ENCODE measurements at places on chromosomes 13 and 19.

DNA sequence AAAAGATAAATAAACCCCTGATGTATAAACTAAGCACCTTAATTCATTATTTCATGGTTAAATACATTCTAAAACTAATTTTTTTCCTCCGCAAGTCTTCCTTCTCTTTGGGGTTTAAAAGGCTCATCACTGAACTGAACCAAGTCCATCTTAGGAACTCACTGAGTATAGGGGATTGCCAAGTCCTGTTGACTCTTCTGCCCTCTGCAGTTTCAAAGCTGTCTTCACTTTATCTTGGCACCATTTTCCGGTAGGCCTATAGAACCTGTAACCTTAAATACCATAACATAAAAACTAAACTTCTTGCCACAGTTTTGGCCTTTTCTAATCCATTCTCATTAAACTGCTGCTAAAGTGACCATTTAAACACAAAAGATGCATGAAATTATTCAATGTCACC, 66.5 kb upstream of the USPL1 start:
- DNase-seq = no peak

GRCh38 chr19:35557539-35558399, 5.7 kb downstream of the ATP4A start:
- DNase-seq = no peak

GRCh38 chr13:79346300-79346914, 59.6 kb downstream of the RBM26 start:
- no peak for DNase-seq

DNA sequence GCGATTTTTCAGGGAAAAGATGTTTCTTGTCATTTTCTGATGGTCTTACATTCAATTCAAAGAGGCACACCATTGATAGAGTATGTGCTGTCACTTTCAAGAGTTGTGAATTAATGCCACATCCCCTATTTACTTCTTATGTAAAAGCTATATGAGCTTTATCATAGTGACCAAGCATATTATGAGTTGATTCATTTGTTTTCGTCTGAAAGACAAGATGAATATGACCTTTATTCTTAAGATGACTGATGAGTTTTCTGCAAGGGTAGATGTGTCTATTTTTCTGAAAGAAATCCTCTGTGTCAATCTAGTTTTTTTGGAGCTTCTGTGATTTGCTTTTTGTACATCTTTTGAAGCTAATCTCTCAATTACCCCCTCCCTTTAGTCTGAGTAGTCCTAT, 676.3 kb upstream of the ARGLU1 start:
- no peak for DNase-seq

GRCh38 chr13:97853550-97853949, 99.9 kb upstream of the IPO5 start:
- DNase-seq = no peak

GRCh38 chr13:40080676-40081075, 425.2 kb downstream of the COG6 start:
- DNase-seq = no peak

GRCh38 chr13:97911311-97912138, 42.0 kb upstream of the IPO5 start:
- no peak for DNase-seq

GRCh38 chr13:77521194-77521593, 14.3 kb upstream of the SCEL start:
- no peak for DNase-seq

- no peak for DNase-seq
These were observed 638.8 kb upstream of the SLITRK6 start for GRCh38 chr13:86438034-86438433.

- DNase-seq = no peak
These were observed 19.9 kb upstream of the ARHGEF7 start for GRCh38 chr13:111095031-111095840.

DNA sequence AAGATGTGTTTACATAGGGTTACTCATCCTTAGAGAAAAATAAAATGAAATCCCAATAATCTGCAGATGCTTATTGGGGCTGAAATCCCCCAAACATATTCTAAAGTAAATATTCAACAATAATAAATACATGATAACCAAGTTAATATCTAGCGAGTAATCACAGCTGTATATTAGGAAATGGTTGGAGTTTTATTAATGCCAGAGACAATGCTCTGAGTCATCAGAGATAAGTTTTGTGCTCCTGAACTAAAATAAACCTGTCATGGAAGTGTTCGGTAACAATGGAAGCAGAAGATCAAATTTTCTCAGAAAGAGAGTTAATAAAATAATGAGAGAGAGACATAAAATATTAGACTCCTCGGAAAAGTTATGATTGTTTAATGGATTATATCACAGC, 31.4 kb downstream of the FLT1 start:
- DNase-seq = no peak

GRCh38 chr13:41254902-41255301, 8.5 kb downstream of the MTRF1 start:
- no peak for DNase-seq

DNA sequence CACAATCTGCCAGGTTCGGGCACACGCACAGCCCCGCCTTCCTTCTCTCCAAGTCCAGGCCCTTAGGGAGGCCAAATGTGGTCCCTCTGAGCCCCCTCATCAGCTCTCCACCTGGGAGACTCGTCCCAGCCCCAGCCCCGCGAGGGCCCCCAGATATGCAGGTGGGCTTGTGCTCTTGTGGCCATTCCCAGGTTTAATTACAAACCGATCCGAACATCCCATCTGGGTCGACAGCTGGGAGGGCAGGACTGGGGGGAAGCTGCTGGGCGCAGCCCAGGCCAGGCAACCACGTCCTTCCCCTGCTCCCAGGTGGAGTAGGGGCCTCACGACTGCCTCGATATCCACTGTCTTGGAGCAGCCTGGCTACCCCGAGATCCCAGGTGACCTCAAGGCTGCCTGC, 7.5 kb upstream of the C2CD4C start:
- peak; percentile 31 for DNase-seq

- DNase-seq = no peak
These were observed 13.1 kb upstream of the PLAUR start for GRCh38 chr19:43682824-43683661.

DNA sequence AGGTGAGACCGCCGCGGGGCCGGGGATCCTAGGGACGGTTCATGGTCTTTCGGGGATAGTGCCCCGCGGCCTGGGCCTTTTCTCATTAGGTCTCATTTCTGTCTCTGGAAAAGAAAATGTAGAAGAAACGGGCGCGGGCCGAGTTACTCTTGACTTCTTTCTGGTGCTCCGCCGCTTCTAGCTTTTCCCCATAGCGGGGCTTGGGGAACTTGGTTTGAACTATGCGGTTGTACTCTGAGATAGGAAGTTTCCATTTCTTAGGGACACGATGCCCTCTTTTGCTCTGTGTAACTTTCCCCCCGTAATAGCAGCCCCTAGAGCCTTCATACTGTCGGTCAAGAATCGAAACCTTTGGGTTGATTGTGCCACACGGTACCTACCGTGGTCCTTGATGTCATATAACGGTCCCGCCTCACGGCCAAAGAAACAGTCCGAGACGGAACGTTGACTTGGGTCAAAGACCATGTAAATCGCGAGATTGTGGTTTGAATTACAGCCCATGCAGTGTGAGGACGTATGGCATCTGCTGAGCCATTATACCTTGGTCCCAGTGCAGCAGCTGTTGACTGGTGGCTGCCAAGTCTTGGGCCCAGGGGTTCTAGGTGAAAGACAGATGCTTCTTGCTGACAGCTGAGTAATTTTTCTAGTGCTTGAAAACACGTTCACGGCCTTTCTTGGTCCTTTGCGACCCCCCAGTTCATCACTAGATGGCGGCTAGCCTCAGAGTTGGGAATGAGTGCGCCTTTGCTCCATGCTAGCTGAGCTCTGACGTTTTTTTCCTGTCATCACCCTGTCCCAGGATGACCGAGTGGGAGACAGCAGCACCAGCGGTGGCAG, 487 bp downstream of the RPS5 start:
- DNase-seq = peak; percentile 23

- DNase-seq = no peak
These were observed 87.6 kb downstream of the HSPH1 start for GRCh38 chr13:31073859-31074718.

- DNase-seq = no peak
These were observed 14.9 kb downstream of the ZIC2 start for GRCh38 chr13:99996381-99996973.

DNA sequence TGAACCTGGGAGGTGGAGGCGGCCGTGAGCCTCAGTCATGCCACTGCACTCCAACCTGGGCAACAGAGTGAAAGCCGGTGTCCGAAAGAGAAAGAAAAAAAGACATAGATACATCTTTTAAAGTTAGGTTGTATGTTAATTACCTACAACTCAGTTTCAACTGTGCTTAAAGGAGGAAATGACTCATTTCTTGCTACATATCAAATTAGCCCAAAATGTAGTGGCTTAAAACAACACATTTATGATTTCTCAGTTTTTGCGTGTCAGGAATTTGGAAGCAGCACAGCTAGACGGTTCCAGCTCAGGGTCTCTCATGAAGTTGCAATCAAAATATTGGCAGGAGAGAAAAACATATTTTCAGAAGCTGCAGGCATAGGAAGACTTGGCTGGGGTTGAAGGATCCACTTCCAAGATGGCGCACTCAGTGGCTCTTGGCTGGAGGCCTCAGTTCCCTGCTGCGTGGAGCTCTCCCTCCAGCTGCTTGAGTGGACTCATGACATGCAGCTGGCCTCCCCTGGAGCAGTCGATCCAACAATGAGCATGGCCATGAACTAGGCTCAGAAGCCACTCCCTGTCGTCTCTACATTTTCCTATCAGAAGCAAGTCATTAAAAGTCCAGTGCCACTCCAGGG, 7.1 kb downstream of the LDLR start:
- peak; percentile 78 for DNase-seq

DNA sequence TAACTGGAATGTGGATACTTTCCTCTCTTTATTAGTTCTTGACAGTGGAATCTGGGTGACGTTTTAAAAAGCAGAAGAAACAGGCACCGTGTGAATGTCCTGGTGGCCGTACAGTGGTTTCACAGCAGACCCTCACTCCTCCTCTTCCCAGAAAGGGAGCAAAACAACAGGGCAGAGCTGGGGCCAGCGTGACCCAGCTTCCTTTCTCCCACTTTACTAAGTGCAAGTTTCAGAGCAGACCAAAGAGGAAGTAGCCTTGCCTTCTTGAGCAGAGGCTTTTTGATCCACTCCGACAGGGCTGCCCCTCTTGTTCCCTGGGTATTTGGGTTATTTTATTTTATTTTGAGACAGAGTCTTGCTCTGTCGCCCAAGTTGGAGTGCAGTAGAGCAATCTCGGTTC, 19.6 kb upstream of the C19orf33 start:
- DNase-seq = no peak

- peak; percentile 92 for DNase-seq
These were observed at the start of gene CYTH2 for GRCh38 chr19:48469289-48469881. Gene CYTH2, plus strand, starts transcription at chr19:48469369. Its CDS starts 139 bp downstream, at chr19:48469508.

- no peak for DNase-seq
These were observed 200.2 kb downstream of the FOXO1 start for GRCh38 chr13:40466272-40466671.

- DNase-seq = no peak
These were observed 29.6 kb downstream of the ACSBG2 start for GRCh38 chr19:6164906-6165531.

GRCh38 chr19:8922591-8922990, 87.6 kb downstream of the MUC16 start:
- no peak for DNase-seq

- no peak for DNase-seq
These were observed 15.4 kb downstream of the PIP5K1C start for GRCh38 chr19:3684817-3685410.

- DNase-seq = no peak
These were observed 2.8 kb downstream of the MAST1 start for GRCh38 chr19:12841094-12841493.

DNA sequence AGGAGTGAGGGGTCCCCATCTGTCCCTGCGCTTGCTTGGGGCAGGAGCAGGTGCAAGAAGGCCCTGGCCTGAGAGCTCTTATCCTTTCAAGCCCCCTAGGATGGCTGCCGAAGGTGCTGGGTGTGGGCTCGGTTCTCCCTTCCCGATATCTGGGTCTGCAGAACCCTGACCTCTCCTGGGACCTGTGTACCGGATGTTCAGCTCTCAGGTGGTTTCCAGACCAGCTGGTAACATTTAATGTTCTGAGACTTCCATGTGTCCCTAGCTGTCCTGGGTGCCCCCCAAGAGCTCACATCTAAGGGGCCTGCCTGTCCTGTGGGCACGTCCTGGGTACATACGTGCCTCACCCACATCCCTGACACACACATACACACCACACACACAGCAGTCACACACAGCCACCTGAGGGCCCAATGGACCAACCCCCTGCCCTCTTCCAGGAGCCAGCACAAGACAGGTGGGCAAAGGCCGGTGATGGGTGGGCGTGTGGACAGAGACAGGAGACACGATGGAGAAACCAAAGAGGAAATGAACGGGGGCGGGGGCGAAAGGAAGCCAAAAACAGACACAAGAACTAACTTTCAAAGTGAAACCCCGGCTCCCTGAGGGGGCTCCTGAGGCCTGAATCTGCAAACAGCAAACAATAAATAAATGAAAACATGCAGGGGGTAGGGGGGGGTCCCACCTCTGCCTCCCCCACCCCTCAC, 124.3 kb downstream of the PTPRS start:
- DNase-seq = no peak

DNA sequence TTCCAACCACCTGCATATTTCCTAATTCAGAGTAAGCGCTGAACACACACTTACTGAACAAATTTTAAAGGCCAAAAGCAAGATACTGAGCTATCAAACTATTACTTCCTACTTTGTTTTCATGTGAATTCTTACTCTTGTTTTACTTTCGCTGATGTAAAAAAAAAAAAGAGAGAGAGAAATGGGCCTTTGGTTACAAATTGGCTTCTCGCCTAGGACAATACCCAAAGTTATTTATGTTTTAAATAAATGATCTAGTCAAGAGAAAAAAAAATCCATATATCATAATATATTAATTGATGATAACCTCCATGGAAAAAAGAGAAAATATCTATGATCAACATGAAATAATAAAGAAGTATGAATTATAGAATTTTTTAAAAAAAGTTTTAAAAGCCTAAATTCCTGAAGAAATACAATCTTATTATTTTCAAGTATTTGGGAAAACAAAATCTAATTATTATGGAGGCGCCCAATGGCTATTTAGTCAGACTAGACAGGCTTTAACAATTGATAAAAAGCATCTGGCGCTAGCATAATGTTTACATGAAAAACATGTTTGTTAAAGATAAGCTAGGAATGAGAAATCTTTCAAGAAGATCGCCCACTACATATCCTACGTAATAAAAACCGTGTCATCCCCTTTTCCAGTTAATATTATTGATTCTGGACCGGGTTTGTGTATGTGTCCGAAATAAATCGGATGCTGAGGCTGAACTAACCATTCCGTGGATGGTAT, 9.0 kb downstream of the COL4A1 start:
- DNase-seq = no peak

DNA sequence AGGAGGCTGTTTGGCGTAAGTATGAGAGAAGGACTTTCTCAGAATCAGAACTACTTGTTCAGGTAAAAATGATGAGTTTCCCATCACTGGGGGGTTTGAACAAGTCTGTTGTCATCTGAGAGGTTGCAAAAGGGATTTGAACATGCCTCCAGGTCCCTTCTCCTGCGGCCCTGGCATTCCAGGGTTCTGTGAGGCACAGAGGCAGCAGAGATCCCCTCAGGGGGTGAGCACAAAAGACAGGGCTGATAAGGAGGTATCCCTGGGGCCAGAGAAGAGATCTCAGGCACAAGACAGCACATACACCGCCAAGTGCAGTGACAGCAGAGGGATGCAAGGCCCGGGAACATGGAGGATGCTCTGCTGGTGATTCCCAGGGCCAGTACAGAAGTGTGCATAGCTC, 275.8 kb upstream of the TSHZ3 start:
- no peak for DNase-seq

GRCh38 chr13:109840893-109841287, 54.5 kb upstream of the IRS2 start:
- no peak for DNase-seq
